ENCODE measurements at places on chromosomes 12 and 14.
A peak's percentile ranks its signal among the peaks of the same experiment; 100 is the strongest.

- DNase-seq, result no peak
- H3K4me3 ChIP-seq, result no peak overlapping the region
- no peak overlapping the region for H3K27ac ChIP-seq
- no peaks in the 10 kb centered on the region for H3K27me3 ChIP-seq
- no peaks in the 10 kb centered on the region for H3K4me1 ChIP-seq
Measured at GRCh38 chr14:50156111-50156510, 39.7 kb upstream of the VCPKMT start.

DNA sequence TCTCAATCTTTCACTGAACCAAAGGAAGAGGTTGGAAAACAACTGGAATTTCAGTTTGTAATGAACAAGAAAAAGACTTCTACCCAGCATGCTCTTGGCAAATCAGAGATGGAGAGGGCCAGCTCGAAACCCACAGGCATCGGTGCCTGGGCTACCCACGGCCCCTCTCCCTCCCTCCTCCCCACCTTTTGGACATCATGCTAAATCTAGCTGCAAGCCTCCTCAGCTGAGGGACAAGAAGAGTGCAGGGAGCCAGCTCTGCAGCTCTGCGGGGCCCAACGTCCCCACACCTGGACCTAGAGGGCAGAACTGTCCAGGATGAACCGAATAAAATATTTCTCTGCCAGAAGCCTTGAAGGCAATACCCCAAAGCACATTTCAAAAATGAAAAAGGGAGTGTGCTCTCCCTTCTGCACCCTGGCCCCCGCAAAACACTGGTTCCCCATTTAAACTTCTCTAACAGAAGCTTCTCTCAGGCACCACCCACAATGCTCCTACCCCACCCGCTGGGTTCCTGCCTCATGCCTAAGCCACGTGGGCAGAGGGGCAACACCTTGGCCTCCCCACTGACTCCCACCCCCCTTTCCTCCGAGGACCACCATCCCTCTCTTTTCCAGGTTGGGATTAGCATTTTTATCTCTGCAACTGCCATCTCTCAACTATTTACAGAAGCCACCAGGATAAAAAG lies 8.2 kb downstream of the CAMKK2 start:
- no peaks in the 10 kb centered on the region for H3K36me3 ChIP-seq
- peak overlapping the region; percentile 69 for H3K27ac ChIP-seq
- H3K4me1 ChIP-seq, result no peaks in the 10 kb centered on the region

- no peak overlapping the region for H3K27ac ChIP-seq
- no peaks in the 10 kb centered on the region for H3K27me3 ChIP-seq
- no peak for DNase-seq
- H3K4me3 ChIP-seq, result no peak overlapping the region
Measured at GRCh38 chr12:123077298-123078119, 73.4 kb downstream of the PITPNM2 start.

DNA sequence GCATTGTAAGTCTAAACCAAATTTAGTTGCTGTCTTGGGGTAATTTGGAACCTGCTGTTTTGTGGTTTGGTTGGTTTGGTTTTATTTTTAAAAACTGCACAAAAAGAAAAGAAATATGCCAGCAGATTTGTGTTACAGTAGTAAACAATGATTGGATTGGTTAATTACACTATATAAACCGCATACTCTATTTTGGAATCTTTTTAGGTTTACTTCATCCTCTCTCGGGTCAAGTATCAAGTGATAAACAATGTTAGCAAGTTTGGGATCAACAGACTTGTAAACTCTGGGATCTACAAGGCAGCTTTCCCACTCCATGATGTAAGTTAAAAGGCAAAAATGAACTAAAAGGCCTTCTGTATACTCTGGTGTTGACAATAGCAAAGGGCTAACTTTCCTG lies 132.4 kb downstream of the ANO6 start:
- DNase-seq, result no peak
- no peaks in the 10 kb centered on the region for H3K4me1 ChIP-seq

Data from breast epithelium (tissue), 4 donors.